Activated CD4-positive, alpha-beta T cell treated with anti-CD3 and anti-CD28 coated beads, Interleukin-2, amount 50 U/mL, for 4 hours (primary cell): ENCODE measurements at places on chromosomes 4 and X.

- DNase-seq = no peak
Measured at GRCh38 chr4:21888195-21888976, 60.2 kb downstream of the KCNIP4 start.

DNA sequence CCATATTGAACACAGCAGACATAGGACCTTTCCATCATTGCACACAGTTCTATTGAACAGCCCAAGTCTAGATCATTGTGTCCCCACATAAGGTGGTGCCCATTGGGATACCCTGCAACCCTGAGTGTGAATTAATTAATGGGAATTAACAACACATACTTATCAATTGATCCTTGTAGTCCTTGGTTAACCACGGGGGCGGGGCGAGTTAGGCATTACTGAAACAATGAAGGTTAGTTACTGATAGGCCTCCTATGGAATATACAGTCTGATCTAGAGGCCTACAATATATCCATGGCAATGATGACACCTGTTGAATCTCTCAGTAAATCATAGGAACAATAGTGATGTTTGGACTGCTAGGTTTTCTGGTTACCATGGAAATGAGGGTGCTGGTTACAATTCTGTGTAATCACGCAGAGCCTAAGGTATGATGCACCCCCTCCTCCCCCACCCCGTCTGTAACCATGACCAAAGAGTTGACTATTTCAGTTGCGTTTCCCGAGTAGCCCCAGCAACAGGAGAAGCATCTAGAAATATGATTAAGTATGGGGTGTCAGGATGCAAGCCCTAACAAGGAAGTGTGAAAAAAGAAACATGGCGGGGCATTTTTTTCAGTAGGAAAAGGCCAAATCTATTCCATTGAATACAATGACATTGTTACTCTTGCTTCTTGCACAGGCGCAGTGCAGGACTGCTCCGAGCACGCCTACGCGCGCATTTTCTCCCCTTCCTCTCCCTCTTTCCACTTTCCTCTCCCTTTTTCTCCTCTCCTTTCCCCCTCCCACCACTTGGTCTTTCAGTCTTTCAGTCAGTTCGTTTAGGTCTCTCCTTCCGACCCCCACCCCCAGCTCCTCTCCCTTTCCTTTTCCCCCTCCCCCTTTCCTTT lies 677 bp upstream of the NONO start:
- DNase-seq = peak; percentile 46

GRCh38 chrX:46404774-46405173 lies 140.4 kb downstream of the ZNF674 start:
- DNase-seq = no peak

DNA sequence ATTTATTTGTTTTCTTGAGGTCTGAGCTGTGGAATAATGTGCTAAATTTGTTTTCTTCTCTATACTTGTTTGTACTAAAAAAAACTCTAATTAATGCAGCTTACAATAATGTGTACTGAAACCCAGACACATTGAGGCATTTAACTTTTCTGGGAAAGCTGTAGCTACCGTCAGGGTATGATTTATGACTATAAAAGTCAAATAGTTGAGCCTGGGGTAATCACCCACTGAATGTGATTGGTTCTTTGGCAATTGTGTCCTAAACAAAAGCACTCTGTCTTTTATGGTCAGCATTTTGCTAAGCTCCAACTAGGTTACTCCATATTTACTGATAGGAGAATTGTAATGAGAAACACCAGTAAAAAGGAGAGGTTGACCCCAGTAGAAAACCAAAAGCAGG lies 65.9 kb upstream of the CBLL2 start:
- no peak for DNase-seq

GRCh38 chr4:15201782-15202181 lies 199.5 kb downstream of the CPEB2 start:
- DNase-seq = no peak

- DNase-seq = no peak
Measured at GRCh38 chr4:125808570-125808969, 493.8 kb downstream of the FAT4 start.

DNA sequence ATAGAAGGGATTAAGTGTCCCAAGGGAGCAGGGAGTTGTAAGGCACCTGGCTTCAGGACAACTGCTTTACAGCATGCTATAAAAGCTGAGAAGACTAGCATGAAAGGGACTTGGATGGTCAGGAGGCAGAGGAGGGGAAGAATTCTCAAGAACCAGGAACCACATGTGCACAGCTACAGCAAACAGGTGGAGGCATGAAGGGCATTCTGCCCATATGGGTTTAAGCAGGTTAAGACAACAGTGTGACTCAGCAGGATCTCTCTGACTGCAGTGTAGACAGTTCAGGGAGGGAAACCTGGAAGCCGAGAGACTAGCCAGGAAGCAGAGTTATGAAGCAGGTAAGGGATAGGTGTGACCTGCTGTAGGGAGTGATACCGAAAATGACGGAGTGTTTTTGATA lies 117.0 kb downstream of the DHRSX start:
- DNase-seq = no peak

- DNase-seq = no peak
Measured at GRCh38 chr4:137510557-137511265, 21.6 kb downstream of the PCDH18 start.

DNA sequence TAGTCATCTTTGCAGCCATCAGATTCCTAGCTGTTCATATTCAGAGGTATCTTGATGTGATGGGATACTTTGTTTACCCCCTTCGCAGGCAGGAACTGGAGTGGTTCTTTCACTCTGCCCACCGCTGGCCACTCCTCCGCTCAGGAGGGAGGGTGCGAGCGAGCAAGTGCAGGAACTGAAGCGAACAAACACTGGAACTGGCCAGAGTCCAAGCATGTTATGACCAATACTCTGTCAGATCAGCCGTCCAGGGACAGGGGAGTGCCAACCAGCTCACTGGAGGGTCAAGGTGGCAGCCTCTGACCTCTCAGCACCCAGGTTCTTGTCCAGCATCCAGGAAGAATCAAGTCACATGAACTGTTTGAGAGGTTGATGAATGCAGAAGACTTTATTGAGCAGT lies 18.0 kb upstream of the MANBA start:
- DNase-seq = no peak

DNA sequence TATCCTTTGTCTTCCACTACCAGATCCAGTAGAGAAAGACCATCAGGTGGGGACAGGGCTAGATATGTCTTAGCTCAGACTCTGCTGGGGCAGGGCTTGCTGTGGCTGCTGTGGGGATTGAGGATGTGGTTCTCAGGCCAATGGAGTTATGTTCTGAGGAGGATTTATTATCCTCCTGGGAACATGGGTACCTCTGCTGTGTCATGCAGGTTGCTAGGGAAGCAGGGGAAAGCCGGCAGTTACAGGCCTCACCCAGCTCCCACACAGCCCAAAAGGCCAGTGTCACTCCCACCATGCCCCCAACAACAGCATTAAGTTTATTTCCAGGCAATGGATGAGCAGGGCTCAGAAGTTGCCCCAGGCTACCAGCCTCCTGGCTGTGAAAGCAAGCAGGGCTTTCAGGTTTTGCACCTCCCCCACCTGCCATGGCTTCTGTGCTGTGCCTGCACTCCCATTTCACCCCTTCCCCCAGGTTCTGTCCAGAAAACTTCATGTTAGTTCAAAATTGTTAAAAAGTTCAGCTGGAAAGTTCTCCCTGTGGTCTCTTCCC lies 879.9 kb downstream of the ARAP2 start:
- no peak for DNase-seq

DNA sequence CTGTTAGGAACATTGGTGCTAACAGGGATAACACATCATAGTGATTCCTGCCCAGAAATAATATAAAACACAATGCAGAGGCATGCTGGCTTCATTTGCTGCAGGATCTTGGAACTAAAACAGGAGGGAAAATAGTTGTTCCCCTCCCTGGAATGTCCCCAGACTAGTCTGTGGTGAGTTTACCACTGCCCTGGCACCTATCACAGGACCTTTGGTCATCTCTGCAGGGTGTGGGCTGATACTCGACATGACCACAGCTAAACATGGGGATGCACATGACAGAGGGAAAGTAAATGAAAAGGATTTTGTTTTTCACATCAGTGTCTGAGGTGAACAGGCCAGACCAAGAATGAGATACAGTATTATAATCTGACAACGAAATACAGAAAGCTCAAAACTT lies 160.2 kb upstream of the DKK2 start:
- DNase-seq = no peak

DNA sequence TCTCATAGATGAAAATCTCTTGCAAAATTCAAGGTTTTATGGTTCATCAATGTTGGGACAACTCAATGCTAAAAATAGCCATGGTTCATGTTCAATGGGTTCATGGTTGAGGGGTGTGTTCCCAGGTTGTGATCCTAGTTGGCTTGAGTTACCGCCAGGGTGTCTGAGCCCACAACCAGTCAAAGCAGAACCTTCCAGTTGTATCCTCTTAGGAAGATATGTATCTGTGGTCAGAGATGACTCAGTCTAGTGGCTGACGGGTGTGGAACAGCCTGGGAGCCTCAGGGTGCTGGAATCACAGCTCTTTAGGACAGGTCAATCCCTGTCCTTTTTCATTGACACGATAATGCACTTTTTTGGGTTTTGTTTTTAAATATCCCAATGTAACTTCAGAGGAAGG lies 192.3 kb upstream of the NR3C2 start:
- no peak for DNase-seq

GRCh38 chr4:128354205-128354821 lies 66.7 kb upstream of the PGRMC2 start:
- no peak for DNase-seq

DNA sequence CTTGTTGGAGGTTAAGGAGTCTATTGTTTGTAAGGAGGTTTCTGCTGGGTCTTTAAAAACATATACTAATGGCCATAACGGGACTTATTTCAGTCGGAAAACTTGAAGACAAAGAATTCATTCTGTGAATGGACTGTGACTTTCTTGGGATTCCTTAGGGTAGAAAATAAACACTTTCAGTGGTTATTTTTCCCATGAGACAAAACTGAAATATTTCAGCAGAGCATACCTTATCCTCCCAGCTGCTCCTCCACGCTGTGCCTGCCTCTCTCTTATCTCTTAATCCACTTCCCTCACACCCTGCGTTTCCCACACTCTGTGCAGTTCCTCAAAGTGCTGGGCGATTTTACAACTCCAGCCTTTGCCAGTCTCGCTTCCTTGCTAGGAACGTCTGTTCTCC lies 47.1 kb upstream of the SORBS2 start:
- DNase-seq = no peak

GRCh38 chr4:87120411-87121162 lies 99.8 kb downstream of the KLHL8 start:
- no peak for DNase-seq

DNA sequence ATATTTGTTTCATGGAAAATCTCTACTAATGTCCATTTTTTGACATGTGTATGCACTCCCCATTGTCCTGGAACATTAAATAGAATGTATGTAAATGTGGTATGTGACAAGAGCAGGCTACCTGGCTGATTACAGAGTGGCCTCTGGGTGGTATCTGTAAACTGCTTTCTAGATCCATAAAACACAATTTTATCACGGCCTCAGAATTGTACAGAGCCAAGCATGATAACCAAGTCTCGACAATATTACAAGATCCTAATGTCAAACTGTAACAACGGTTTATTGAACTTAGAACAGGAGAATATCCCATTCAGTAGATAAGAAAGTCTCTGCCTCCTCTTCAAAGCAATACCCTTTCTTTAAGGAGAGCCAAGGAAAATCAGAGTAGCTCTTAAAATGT lies 212.4 kb downstream of the PCDH7 start:
- no peak for DNase-seq
